GM23338 (cell line): ENCODE measurements at places on chromosomes 3 and 15.
A peak's percentile ranks its signal among the peaks of the same experiment; 100 is the strongest.

- peak; percentile 92 for DNase-seq
Observed at GRCh38 chr3:194134757-194135515, 1.0 kb upstream of the HES1 start.

DNA sequence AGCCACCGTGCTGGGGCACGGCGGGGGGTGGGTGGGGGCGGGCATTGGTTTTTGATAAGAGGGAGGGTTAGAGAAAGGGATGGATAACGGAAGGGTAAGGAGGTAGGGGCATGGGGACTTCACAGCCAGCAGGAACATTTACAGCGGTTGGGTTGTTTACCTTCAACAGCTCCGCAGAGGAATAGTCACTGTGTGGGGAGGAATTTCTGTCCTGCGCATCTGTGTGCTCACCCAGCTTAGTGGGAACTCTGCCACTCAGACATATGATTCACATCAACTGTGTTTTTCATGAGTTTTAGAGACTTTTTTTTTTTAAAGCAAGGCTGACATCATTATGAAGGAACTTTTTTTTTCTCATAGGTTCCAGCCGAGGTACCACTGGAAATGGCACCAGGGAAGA lies 19.6 kb downstream of the CHRD start:
- peak; percentile 36 for DNase-seq

GRCh38 chr3:14689247-14689980 lies 14.5 kb downstream of the C3orf20 start:
- no peak for DNase-seq

- DNase-seq: no peak
Observed at GRCh38 chr3:39295184-39295775, 15.4 kb upstream of the CX3CR1 start.

DNA sequence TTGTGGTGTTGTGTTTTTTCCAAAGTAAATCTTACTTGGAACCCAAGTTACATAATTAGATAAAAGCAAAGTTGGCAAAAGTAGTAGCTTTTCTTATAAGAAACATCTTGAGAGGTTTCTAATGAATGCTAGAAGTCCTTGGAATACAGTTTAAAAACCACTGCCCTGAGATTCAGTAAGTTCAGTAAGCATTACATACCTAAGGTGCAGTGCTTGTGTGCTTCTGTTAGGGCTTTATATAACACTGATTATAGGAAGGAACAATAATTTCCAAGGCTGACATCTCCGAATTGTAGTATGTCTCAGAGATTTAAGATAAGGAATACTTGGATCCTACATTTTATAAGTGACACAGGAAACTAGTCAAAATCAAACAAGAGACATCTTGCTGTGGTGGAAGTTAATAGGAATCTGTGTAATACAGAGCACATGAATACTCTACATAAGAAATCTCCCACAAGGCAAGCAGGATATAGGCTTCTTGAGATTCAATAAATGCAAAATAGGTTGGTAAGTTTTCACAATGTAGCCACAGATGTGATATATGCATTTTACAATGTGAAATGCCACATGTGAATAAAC lies 268.2 kb downstream of the LSAMP start:
- no peak for DNase-seq

DNA sequence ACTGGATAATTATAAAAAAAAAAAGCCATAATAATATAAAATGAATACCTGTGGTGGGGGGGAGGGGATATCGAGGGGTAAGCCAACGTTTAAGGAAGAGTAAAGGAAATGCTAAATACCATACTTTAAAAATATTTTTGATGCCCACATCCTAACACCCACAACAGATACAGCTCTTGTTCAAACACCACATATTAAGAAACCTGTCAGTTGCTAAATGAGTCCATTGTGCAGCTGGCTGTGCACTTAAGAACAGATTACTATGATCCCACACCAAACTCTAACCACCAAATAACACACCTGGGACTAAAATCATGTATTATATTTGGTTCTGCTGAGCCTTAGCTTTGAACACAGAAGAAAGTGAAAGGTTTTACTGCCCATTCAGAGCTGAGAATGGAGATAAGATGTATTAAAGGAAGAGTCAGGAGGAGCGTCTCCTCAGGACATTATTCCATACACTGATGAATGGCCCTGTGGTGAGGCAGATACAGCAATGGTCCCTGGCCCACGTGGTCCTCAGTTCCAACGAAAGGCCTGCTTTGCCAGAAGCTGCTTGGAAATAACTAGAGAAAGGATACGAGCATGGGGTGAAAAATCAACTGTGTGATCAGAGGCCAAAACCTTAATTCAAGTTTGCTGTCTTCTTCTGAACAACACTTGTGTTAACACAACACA lies 515.4 kb downstream of the FOXP1 start:
- DNase-seq: no peak

- no peak for DNase-seq
Observed at GRCh38 chr3:17089314-17089700, 204.6 kb downstream of the PLCL2 start.

- DNase-seq: no peak
Observed at GRCh38 chr3:178868681-178869080, 202.9 kb downstream of the ZMAT3 start.

DNA sequence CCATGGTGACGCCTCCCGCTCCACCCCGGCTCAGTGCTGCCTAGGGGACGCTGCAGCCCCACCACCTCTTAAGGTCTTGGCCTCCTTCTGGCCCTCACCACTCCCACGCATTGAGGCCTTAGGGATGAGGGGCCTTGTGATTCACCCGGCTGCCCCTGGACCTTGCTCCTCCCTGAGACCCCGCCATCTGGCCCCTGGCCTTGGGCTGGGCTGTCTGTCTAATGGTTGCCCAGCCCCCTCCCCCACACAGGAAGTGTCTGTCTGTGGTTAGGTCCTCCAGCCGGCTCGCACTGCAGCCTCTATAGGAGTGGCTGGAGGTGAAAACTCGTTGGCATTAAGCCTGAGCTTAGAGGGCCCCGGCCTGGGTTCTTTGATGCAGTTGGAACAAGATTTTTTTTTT lies 21.5 kb upstream of the MTHFS start:
- no peak for DNase-seq

GRCh38 chr3:9295007-9295406 lies 45.6 kb upstream of the SRGAP3 start:
- no peak for DNase-seq

GRCh38 chr3:139355891-139356290 lies 12.1 kb downstream of the MRPS22 start:
- DNase-seq: no peak

DNA sequence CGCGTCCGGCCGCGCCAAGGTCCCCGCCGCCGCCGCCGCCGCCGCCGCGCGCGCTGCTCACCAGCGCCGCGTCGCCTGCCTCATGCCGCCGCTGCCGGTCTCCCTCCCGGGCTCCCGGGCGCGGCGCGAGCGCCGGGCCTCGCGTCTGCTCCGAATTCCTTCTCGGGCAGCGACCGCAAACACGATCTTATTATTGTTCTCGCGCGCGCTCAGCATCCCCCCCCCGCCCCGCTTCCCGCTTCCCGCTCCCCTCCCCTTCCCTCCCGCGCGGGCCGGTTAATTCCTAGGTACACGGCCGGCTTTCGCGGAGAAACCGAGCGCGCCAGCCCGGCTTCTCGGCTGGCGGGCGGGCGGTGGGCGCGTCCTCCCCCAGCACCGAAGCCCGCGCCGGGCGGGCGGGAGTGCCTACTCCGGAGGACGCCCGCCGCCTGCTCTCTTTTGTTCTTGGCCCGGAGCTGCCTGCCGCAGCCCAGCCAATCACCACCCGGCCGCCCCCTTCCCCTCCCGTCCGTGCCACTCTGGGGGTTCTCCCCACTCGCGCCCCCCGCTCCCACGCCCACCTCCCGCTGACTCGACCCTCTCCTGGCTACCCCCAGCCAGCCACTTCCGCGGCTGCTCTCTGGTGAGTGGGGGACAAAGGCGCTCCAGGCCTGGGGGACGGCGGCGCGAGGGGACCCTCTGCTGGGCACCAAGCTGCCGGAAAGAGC lies at the start of gene HDGFL3:
Gene HDGFL3, minus strand, starts transcription at position 164 of the 707 bp plus-strand sequence. CDS start 409 bp downstream, outside the sequence.
- peak; percentile 75 for DNase-seq

DNA sequence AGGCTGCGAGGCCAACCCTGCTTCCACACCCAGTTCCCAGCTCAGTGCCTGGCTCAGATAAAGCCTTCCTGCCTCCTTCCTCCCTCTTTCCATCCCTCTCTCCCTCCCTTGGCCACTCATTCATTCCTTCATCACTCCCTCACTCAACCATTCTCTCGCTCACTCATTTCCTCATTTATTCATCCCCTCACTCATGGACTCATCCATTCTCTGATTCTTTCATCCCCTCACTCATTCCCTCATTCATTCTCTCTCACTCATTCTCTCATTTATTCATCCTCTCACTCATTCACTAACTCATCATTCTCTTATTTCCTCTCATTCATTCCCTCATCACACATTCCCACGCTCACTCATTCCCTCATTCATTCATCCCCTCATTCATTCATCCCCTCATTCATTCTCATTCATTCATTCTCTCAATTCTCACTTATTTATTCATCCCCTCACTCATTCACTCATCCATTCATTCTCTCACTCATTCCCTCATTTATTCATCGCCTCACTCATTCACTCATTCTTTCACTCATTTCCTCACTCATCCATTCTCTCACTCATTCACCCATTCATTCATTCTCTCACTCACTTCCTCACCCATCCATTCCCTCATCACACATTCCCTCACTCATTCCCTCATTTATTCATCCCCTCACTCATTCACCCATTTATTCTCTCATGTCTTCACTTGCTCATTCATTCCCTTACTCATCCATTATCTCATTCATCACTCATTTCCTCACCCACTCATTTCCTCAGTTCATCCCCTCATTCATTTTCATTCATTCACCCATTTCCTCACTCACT lies 13.2 kb downstream of the ABTB1 start:
- no peak for DNase-seq

GRCh38 chr15:63502137-63502766 lies 2.1 kb upstream of the USP3 start:
- DNase-seq: no peak

GRCh38 chr15:91465696-91466095 lies 365.6 kb downstream of the SV2B start:
- DNase-seq: no peak

DNA sequence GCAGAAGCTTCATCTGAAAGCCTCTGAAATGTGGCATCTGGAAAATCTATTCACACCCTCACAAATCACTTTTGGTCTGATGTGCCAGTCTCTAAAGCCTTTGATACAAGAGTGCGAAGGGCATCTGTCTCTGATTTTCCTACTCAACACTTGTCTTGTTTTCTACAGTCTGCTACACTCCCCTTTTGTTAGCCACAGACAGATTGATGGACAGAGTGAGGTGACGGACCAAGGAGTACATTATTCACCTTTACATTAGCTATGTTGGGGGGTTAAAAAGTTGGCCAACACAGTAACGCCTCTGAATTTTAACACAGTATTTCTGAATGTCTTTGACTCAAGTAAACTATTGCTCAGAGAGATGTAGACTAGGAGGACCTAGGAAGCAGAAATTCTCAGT lies 63.1 kb downstream of the TNIK start:
- DNase-seq: no peak

DNA sequence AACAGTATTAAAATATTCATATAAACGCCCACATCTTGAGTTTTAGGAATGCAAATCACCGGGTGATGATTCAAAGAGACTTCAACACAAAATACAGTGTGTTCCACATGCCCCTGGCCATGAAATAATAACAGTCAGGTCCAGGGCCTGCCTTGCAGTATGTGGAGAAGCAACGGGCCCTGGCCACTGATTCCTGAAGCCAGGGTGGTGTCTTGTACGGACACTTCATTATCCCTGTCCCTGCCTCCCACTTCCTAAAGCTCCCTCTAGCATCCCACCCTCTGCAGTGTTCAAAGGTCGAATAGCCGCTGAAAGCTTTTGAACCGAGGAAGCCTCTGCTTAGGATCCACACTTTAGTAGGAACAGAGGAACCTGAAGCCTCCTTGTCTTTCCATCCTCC lies 50.4 kb upstream of the PCSK6 start:
- no peak for DNase-seq

DNA sequence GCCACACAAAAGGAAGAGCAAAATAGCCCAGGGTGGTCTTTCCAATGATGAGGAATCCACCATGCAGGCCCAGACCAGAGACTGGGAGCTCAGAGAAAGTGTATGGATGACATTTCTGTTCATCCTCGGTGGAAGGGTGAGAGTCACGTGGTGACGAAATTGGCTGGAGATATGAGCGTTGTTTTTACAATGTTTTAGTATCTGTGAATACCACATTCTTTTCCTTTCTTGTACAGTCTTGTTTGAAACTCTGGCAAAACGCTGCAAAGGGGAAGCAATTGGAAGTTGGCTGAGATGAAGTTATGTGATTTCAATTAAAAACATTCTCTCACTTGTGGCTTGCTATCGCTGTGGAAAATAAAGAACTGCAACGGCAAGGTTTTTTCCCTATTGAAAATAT lies 137.5 kb downstream of the MAGI1 start:
- DNase-seq: no peak

GRCh38 chr15:93257920-93258319 lies 168.9 kb upstream of the RGMA start:
- DNase-seq: no peak

GRCh38 chr15:52261498-52262242 lies 33.9 kb downstream of the MYO5C start:
- peak; percentile 97 for DNase-seq

- DNase-seq: no peak
Observed at GRCh38 chr3:157376603-157377300, 59.9 kb upstream of the PTX3 start.

- DNase-seq: no peak
Observed at GRCh38 chr3:138803006-138803653, 31.6 kb downstream of the PIK3CB start.

DNA sequence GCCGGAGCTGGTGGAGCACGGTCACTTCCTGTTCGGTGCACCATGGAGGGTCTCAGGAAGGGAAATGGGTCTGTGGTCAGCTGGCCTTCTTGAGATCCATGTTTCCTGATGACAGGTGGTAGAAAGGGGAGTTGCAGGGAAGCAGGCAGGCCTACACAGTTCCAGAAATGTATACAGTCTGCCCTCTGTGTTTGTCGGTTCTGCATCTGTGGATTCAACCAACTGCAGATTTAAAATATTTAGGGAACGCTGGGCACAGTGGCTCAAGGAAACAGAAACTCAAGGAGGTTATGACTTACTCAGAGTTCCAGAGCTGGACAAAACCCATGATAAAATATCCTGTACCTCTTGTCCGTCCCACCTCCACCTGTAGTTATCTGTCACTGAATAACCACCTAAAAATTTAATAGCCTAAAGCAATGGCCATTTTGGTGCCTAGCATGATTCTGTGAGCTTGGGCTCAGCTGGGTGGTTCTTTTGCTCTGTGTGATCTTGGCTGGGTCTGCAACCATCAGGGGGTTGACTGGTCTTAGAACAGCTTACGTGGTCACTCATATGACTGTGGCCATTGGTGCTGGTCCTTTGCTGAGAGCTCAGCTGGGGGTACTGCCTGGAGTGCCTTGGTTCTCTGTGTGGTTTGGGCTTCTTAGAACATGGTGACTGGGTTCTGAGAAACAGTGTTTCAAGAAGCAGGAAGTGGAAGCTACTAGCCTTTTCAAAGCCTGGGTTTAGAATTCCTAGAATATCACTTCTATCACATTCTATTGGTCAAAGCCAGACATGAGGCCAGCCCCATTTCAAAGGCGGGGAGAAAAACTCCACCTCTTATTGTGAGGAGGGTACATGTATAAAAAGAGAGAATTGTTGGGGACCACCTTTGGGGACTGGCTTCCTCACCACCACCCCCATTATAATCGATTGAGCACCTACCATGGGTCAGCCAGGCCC lies 239.7 kb upstream of the BHLHE40 start:
- DNase-seq: no peak
